ENCODE measurements at places on chromosomes 7 and 10. TPM values are rescaled to one million over a fixed set of nuclear protein-coding genes. Genes with fewer than 3 reads are reported as not detected.

Gene MRC1
- total RNA-seq, result 156 TPM

Gene ZNF273
- 10.9 TPM for total RNA-seq

Gene ARHGEF5
- 0.17 TPM for total RNA-seq

Gene COL28A1
- not detected for total RNA-seq

Gene ITPRID1
- not detected for total RNA-seq

DNA sequence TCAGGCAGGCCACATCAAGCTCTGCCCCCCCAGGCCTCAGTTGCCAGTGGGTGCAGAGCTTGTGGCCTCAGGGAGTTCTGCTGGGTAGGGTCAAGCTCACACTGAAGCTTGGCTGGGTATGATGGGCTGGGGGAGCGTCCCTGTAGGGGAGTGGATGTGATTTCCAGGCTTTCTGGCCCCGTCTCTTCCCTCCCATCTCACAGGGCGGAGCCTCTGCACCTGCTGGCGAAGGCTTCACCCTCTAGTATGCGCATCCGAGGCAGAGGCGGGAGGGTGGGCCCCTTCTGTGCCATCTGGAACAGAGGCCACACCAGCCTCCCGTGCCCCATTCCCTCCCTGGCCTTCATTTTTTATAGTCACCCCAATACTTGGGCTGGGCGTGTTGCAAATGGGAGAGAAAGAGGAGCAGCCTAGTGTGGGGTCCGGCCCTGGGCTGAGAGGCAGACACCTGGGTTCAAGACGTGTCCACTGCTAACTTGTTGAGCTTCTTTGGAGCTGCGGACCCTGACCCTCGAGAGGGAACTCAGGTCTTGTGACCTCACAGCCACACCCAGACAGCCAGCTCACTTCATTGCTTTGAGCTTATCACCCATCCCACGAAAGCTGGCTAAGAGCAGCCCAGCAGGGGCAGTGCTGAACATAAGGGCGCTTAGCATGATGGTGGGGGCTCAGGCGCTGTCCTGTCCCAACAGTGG is 2.3 kb downstream of the AQP1 start:
- no peak for DNase-seq

DNA sequence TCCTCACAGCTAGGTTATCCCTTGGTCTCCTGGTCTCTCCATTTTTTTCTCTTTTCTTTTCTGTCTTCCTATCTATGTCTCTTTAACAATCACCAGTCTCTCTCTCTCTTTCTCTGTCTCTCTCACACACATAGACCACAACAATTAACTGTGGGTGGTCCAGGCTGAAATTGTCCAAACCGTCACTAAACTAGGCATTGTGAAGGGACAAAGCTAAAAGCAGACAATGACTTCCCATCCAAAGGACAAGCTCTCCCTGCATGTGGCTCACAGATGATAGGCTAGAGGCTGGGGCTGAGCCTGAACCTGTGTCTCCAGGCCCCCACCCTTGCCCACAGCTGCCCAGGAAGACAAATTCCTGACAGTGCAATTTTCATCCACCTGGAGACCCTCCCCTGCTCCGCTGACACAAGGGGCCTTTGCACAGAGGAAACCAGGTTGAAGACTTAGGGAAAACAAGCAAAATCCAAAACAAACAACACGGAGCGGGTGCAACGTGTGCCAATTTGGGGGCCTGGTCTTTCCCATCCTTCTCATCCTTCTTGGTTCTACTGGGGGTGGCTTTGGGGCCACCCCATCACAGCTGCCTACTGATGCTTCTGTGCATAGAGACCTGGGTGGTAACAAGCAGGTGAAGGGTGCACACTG is 755.4 kb downstream of the GRID1 start:
- no peak for DNase-seq

DNA sequence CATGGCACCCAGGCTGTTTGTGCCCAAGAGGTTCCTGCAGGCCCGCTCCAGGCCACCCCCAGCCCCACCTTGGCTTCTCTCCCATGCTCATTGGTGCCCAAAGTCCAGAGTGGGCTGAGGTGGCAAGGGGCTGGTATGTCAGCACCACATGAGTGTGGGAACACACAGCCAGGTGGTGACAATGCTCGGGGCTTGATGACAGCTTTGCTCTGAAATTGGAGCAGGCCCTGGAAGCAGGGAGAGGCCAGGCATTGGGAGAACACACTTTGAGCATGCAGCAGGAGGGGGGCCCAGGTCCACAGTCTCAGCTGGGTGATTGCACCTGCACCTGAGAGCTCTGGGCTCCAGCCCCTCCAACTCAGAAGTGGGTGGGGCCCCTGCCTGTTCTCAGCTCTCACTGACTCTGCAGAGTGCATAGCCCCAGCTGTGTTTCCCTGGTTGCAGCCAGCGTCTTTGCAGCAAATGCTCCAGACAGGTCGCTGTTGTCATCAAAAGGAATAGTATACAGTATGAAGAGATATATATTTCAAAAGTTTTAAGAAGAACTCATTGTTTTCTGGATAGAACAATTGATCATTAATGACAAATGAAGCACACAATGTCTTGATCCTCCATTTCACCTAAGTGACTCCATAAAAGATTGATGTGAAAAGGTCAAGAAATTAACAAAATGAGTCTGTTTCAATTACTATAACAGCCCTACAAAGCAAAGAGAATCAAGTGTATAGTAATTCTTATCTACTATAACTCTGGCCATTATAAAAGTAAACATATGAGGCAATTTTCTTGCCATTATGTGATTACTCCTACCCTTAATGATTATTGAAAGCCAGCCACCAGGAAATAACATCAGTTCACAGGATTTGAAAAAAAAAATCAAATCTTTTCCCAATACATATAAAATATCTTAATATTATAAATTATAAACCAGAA is 848.1 kb downstream of the PCDH15 start:
- DNase-seq, result no peak

- no peak for DNase-seq
These were observed 100.5 kb downstream of the CXCL12 start for GRCh38 chr10:44284198-44285084.

DNA sequence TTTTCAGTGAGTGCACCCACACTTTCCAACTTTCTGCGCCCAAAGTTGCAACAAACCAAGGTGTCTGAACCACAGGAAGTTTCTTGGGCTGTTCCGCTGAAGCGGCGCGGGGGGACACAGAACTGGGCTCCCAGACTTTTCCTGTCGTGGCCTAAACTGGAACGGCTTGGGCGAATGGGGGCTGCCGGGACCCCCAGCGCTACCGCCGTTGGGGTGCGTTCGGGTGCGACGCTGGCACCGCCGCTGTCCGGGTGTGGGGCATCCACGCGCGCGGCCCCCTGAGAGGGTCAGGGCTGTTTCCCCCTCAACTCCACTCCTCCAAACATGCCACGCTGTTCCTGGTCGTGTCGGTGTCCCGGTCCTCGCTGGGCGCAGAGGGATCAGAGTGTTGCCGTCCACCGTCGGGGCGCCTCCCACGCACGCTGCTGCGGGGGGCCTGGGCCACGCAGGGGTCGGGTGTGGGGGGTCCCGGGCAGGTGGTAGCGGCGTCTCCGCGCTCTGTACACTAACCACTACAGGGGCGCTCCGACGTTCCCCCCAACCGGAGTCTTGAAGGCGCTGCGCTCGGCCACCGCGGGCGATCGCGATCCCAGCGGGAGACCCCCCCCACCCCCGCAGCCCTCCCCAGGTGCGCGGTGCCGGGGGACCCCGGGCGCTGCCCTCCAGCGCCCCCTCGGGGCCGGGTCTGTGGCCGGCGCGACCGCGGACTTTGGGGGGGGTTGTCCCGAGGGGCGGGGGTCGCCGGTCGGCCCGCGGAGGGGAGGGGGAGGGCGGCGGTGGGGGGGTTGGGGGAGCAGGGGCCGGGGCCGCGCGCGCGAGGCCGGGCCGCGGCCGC is 2.2 kb upstream of the CUX1 start:
- peak; percentile 22 for DNase-seq

- DNase-seq, result no peak
These were observed 49.3 kb downstream of the HIP1 start for GRCh38 chr7:75689246-75690099.

- no peak for DNase-seq
These were observed 93.0 kb downstream of the NHLRC2 start for GRCh38 chr10:113947184-113948041.

GRCh38 chr10:62666275-62666674 is 138.2 kb upstream of the ADO start:
- no peak for DNase-seq

DNA sequence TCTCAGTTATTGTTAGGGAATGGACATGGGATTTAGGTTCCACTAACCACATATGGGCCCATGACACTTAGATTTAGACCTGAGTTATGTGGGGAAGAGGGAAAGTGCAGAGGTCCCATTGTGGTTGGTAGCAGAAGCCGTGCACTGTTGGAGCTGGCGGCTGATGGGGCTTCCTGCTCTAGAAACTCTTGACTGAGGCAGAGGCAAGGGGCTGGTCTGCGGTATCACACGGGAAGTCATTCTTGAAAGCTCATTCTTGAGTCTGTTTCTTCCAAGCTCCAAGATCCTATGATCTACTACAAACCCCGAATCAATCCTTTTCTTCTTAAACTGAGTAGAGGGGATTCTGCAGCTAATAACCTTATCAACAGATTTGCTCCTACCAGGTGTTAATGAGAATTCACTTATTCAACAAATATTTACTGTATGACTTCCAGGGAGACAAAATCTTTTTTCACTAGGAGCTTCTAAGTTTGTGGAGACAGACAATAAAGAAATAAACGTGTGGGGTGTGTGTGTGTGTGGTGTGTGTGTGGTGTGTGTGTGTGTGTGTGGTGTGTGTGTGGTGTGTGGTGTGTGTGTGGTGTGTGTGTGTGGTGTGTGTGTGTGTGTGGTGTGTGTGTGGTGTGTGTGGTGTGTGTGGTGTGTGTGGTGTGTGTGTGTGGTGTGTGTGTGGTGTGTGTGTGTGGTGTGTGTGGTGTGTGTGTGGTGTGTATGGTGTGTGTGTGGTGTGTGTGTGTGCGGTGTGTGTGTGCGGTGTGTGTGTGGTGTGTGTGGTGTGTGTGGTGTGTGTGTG is 57.1 kb downstream of the AOC1 start:
- no peak for DNase-seq

DNA sequence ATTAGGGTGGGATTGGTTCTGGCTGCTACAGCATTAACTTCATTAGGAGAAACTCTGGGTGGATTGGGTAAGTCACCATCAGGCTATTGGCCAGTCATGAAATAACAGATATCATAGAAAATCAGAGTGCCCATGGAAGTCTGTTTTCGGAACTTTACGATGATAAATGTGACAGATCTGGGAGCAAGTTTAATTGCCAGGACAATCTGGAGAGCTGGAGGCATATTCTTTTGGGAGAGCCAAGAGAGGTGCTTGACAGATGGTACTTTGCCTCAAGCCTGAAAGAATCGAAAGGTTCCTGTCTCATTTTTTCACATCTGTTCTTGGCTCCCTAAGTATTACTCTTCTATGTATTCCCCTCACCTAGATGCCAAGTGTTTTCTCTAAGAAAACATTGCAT is 369.9 kb downstream of the CNTNAP2 start:
- no peak for DNase-seq

DNA sequence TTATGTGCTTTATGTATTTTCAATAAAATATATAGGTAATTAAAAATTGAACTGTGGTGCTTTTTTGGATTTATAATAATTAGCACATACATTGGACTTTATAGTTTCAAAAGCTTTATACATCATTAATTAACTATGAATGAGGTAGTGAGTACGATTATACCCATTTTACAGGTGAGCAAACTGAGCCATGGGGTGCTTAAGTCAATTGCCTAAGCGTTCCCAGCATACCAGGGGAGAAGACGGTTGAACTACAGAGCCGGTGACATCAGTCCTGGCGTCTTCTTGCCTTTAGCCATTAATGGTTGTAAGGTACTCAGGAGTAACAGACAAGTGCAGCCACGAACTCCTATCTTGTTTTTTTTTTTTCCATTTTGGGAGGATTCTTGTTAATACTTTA is 172.8 kb downstream of the GATA3 start:
- no peak for DNase-seq

DNA sequence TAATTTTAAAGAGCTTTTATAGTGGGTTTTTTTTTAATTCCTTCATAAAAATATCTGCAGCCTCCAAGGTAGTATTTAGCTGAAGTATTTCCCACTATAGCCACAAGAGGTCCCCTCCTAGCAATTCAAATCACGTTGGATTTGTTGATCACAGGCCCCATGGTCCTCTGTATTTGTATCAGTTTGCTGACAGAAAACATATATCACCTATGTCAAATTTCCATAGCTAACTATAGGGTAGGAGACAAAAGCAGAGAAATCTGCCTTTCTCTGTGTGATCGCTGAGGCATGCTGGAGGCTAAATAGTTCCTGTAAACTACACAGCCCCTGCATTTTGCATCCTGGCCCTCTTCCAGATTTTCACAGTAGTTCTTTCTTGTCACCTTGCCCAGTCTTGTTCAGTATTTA is 1.7 kb upstream of the CTNNA3 start:
- peak; percentile 72 for DNase-seq

DNA sequence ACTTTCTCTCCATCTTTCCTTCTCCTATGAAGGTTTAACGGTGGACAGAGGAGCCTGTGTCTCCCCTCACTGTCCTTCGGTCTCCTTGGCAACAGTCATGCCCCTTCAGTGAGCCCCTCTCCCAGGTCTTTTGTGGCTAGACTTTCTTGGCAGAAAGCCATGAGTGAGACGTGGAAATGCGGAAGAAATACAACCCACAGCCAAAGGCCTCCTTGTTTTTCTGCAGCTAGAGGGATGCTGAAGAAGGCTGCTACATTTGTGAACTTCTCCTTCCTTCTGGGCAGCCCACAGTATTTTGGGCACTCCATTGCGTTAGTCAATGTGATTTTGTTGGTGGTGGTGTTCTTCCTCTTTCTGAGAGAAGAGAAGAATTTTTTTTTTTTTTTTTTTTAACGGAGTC is 333.7 kb upstream of the PODXL start:
- DNase-seq, result no peak

DNA sequence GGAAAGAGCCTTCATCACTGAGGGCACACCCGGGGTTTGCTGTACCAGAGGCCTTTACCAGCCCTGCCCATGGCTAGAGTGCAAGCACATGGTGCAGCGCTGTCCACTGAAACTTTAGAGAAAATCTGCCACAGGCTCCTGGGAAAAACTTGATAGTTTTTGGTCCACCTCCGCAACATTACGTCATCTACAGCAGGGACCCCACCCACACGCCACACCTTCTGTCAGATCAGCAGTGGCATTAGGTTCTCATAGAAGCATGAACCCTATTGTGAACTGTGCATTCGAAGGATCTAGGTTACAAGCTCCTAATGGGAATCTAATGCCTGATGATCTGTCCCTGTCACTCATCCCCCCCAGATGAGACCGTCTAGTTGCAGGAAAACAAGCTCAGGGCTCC is 2.5 kb upstream of the ODAD2 start:
- no peak for DNase-seq

DNA sequence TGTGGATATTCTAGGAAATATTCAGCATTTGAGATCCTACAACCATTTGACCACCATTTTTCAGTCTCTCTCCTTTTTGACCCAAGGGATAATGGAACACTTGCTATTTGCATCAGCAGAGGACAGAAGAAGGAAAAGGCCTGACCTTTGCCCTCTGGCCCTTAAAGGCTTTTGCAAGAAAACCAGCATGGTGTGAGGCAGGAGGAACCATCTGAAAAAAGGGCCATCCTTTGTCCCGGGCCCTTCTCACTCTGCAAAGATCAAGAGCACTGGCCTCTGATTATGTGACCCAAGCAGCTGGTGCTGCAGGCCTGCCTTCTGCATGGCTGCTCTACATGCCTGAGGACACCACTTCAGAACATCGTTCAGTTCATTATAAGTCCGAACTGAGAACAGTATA is 133.3 kb upstream of the STK17A start:
- DNase-seq, result no peak
